ENCODE measurements at places on chromosomes 13 and 19.
A peak's percentile ranks its signal among the peaks of the same experiment; 100 is the strongest.

DNA sequence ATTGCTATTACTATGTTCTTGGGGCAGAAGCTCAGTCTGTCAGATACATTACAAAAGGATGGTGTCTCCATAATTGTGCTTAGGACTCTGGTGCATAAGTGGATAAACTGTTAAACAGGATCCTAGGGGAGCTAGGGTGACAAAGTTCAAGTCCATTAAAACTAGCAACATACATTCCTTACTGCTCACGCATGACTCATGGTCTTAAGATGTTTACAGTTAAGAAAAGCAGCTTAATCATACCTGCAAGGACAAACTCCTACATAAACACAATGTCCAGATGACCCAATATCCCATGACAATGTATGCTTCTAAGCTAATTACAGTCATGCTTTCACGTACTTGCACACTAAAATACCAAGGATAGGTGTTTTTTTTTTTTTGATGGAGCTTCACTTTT lies 3.5 kb upstream of the ZNF701 start:
- DNase-seq, result no peak

- DNase-seq, result no peak
Measured at GRCh38 chr13:84563611-84564010, 681.3 kb upstream of the SLITRK1 start.

- DNase-seq, result peak; percentile 94
Measured at GRCh38 chr19:16330368-16330801, 5.8 kb downstream of the KLF2 start.

DNA sequence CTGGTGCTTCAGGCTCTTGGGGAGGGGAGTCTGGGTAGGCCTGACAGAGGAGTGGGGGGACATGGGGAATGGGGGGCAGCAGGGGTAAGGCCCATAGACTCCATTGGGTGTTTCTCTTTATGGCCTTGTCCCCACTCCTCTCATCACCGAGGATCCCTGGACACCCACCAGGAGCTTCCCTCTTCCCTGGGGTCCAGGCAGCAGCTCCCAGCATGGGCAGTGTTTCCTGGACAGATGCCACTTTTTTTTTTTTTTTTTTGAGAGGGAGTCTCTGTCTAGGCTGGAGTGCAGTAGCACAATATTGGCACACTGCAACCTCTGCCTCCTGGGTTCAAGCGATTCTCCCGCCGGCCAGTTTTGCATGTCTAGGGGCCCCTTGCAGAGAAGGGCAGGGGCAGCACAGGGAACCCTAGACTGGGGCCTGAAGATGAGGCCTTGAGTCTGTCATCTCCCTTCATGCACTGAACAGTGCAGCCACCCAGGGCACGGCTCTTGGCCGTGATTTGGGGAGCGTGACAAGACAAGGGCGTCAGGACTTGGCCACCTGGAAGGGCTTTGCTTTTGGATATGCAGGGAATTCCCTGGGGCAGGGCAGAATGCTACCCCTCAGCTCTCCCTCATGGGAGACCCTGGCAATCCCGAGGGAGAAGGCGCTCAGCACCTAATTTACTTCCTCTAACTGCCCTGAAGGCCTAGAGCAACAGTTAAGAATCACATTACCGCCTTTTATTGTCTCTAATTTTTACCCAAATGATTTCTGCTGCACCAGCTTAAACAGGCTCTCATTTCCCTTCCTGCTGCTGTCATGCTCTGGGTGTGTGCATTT lies 213.9 kb upstream of the ZNF536 start:
- no peak for DNase-seq

GRCh38 chr13:113169277-113170272 lies 11.1 kb downstream of the PROZ start:
- no peak for DNase-seq

- no peak for DNase-seq
Measured at GRCh38 chr13:104809483-104809882, 1726.0 kb downstream of the EFNB2 start.

DNA sequence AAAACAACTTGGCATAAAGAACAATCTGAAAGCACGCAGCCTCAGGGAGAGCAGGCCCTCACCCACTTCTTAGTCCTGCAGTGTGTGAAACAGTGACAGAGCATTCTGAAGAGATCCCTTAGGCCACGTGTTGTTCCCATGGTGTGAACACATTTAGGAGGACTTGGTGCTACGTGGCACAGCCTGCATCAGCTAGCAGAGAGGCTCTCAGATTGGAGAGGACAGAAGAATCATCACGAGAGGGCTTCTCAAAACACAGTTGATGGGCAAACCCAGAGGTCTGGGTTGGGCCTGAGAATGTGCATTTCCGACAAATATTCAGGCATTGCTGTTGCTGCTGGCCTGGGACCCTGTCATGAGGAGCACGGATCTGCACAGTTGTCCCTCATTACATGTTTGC lies 26.1 kb upstream of the TFDP1 start:
- no peak for DNase-seq

All from activated CD8-positive, alpha-beta memory T cell treated with anti-CD3 and anti-CD28 coated beads for 4 hours (primary cell).